Esophagus mucosa (tissue), 1 donor: ENCODE measurements at places on chromosomes 3 and 15. TPM values are rescaled to one million over a fixed set of nuclear protein-coding genes. Genes with fewer than 3 reads are reported as not detected.

- peak; percentile 81 for ATAC-seq
Observed at GRCh38 chr3:48548729-48549705, 7.6 kb downstream of the PFKFB4 start.

The SCN11A gene
- total RNA-seq, result 0.04 TPM

DNA sequence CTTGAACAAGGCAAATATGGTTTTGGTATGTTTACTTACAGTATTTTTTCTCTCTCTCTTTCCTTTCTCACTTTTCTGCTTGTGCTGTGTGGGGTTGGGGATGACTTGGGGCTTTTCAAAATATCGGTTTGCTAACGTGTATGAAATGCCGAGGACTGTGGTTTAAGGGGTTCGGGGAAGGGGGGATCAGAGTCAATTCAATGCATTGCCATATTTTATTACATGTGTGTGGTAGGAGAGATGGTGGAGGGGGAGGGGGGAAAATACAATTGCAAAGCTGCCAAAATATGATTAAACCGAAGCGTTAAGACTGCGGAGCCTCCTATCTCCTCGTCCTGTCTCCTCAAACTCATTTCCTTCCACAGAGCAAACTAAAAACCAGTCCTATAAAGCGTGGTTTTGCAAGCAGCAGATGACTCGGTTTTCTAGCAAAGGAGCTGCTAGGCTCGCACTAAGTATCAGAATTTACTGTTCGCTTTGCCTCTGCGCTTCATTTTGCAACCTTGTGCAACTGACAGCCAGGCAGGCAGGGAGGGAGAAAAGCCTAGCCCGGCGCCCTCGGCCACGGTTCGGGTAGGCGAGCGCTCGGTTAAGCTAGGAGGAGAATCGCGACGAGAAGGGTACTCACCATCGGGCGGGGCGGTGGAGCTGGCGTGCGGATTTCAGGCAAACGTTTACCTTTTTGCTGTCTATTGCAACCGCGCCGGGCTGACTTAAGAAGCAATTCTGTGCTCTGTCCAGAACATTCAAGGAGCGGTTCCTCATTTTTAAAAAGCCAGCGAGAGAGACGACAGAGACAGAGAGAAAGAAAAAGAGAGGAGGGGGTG, 4.0 kb upstream of the NR2F2 start:
- no peak for ATAC-seq

DNA sequence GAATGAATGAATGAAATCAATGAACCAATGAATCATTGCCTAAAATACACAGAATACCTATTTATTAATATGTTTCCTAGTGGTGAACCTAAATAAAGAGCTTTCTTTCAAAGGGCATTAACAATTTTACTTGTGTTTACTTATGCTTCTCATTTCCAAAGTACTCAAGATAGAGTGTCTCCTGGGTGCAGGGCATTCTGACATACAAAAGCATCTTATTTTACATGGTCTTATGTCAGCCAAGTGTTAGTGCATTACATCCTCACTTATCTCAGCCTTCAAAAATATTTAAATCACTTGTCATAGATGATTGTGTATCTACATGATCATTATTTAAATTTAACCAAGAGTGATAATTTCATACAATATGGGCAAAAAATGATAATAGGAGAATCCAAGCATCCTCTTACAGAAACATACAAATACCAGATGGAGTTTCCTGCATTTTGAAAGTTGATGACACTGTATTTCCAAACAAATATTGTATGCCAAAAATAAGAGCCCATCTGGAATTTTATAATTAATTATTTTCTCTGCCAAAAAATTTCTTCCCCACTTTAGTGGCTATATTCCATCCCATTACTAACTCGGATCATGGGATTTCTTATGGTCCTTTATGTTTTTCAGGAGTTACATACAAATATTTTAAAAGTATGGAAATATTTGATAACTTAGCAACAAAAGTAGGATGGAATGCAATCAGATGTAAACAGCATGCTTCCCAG, 279.0 kb downstream of the RBMS3 start:
- ATAC-seq, result no peak

- peak; percentile 60 for ATAC-seq
Observed at GRCh38 chr3:185270262-185270955, 16.6 kb upstream of the EHHADH start.

- ATAC-seq, result no peak
Observed at GRCh38 chr3:16255326-16255725, 9.4 kb downstream of the DPH3 start.

The FILIP1L gene
- total RNA-seq, result 2.3 TPM

DNA sequence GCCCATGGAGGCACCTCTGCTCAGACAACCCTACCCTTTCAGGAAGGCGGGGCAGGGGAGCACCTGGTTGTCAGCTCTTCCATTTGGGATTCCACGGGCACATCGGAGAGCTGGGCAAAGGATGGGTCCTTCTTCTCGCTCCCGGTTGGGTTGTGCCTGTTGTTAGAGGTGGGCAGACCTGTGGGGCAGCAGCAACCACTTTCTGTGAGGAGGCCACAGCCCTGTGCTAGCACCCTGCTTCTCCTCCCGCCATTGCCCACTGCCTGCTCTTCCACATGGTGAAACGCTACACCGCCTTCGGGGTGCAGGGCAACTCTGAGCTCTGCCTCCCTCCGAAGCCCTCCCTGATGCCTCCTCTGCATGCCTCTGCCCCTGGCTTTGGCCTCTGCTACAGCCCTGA, 7.0 kb upstream of the HHATL start:
- no peak for ATAC-seq

The FOXL2NB gene
- not detected for total RNA-seq

The DAG1 gene
- 48.3 TPM for total RNA-seq

GRCh38 chr15:70014860-70015490, 82.7 kb downstream of the TLE3 start:
- peak; percentile 68 for ATAC-seq

- ATAC-seq, result no peak
Observed at GRCh38 chr15:79673416-79674123, 223.2 kb downstream of the MTHFS start.

GRCh38 chr3:186225603-186226002, 116.7 kb upstream of the ETV5 start:
- no peak for ATAC-seq

- ATAC-seq, result no peak
Observed at GRCh38 chr3:42871592-42872196, 4.0 kb downstream of the CYP8B1 start.

The SLC51A gene
- not detected for total RNA-seq

DNA sequence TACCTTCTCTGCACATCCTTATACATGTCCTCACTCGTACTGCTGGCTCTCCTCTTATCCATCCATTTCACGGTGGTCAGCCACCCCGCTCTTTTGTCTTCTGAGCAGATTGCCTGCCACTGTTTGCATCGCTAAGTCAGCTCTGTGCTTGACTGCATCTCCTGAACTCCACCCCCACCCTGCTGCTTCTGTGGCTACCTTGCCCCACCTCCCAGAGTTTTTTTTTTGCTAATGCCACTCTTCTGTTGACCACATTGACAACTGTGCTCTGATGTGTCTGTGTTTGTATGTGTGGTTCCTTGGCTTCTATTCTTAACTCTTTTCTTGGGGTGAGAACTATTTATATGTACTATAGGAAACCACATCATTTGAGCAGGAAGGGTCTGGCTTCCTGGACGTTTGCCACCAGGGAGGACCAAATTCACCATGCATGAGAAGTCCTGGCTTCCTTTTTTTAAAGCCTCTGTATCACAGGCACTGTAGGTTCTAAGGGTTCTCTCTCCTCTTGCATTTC, 12.8 kb upstream of the MTMR10 start:
- ATAC-seq, result peak; percentile 66

DNA sequence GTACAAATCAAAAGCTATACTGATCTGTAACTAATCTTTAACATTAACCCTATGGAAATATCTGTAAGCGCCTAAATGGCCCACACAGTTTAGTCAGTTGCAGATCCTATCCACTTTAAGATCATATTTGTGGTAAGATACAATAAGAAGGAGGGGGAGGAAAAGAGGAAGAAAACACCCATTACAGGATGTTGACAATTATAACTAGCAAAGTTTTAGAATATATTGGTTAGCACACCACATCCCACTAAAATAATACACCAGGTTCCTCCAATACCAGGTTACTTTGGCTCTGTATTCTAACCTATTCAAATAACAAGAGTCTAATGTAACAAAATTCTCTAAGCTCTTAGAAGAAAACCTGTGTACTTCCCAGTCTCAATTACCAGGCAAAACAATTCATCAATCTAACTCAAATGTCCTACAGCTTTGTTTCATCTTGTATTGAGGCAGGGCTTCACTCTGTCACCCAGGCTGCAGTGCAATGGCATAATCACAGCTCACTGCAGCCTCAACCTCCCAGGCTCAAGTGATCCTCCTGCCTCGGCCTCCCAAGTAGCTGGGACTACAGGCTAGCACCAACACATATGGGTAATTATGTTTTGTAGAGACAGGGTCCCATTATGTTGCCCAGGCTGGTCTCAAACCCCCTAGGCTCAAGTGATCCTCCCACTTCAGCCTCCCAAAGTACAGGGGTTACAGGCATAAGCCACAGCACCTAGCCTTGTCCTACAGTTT, 4.2 kb downstream of the SLC4A7 start:
- no peak for ATAC-seq

- ATAC-seq, result peak; percentile 57
Observed at GRCh38 chr3:30688776-30689641, 82.6 kb downstream of the TGFBR2 start.

GRCh38 chr15:66919421-66919820, 146.0 kb upstream of the SMAD3 start:
- ATAC-seq, result no peak

- ATAC-seq, result no peak
Observed at GRCh38 chr3:41247055-41248004, 48.0 kb downstream of the CTNNB1 start.

GRCh38 chr15:69508659-69509058, 56.0 kb downstream of the RPLP1 start:
- no peak for ATAC-seq

- no peak for ATAC-seq
Observed at GRCh38 chr3:171865191-171865865, 22.2 kb downstream of the TMEM212 start.

- no peak for ATAC-seq
Observed at GRCh38 chr15:81419332-81419943, 45.4 kb upstream of the TMC3 start.

The HYAL2 gene
- 30.7 TPM for total RNA-seq

The PTX3 gene
- total RNA-seq, result 0.16 TPM

GRCh38 chr15:42490291-42490670, 660 bp downstream of the ZNF106 start:
- ATAC-seq, result no peak

The NEK4 gene
- 14.7 TPM for total RNA-seq

DNA sequence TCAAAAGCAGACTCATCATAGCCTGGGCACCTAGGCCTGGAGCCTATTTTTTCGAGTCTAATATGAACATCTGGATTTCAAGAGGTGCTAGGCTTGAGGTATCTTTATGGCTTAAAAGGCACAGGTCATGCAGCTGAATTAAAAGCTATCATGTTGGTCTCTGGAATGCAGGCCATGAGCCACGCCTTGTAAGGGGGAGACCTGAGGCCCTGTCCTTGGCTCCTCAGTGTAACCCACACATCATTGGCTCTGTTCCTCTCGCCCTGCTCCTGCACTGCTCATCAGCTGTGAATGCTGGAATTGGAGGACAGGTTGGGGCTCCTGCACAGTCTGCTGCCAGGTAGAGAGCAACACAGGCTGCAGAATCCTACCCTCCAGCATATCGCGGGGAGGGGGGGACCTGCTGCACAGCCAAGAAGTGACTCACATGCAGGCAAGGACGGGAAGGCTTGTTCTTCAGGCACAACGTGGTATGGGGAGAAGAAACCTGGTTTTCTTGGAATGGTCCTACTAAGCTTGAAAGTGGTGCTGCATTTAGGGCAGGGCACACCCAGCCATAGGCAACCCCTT, 146.0 kb downstream of the CHST2 start:
- peak; percentile 58 for ATAC-seq

The KNG1 gene
- not detected for total RNA-seq

GRCh38 chr3:32734756-32735155, 49.8 kb downstream of the CNOT10 start:
- ATAC-seq, result no peak

The IQCF5 gene
- total RNA-seq, result not detected
